ENCODE measurements at places on chromosomes 5 and 9.

DNA sequence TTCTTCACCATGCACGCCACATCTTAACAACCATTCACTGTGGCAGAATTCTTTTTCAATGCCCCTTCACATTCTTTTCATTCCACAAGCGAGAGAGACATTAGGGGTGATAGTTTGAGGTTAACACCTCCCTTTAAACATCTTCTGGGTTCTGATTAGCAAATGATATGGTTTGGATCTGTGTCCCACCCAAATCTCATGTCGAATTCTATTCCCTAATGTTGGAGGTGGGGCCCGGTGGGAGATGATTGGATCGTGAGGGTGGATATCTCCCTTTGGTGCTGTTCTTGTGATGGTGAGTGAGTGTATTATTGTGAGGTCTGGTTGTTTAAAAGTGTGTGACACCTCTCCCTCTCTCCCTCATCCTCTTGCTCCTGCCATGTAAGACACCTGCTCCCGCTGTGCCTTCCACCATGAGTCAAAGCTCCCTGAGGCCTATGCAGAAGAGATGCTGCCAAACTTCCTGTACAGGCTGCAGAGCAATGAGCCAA lies 46.1 kb upstream of the RAI14 start:
- DNase-seq = no peak

DNA sequence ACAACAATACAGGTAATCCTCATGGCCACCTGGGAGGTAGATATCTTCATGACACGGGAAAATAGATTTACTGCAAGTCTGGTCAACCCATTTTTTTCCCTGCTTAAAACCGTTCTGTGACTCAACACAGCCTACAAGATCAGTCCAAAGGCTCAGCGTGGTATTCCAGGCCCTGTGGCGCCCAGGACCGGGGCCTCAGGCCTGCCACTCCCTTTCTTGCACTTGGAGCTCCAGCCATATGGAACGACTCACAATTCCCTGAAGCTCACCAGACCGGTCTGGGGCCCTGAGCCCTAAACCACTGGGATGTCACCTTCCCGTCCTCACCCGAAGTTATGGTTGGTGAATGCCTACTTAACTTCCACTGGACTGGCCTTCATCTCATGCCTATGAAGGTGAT lies 6.5 kb upstream of the MLANA start:
- no peak for DNase-seq

- DNase-seq = no peak
Observed at GRCh38 chr9:135339378-135339973, 140.1 kb upstream of the PPP1R26 start.

DNA sequence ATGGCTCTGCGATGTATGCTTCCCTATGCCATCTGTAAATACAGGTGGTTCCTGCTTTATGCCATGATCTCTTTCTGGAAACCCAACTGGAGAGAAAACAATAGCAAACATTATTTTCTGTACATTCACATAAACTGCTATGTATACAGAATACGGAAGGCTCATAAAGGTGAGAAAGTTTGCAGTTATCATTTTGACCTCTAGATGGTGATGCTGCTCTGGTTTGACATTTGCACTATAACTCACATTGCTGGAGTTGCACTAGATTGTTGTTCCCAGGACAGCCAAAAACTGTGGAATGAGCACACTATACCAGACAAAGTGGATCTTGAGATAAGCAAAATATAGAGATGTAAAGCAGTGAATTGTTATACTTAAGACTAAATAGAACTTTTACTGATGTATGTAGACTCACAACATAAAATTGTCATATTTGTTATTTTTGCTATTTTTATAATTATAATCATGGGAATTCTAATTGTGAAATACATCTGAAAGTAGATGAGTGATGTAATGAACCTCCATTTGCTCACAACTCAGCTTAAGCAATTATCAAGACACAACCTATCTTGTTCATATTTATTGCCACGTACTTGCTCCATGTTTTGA lies 246.5 kb downstream of the PTPRD start:
- peak; percentile 6 for DNase-seq

DNA sequence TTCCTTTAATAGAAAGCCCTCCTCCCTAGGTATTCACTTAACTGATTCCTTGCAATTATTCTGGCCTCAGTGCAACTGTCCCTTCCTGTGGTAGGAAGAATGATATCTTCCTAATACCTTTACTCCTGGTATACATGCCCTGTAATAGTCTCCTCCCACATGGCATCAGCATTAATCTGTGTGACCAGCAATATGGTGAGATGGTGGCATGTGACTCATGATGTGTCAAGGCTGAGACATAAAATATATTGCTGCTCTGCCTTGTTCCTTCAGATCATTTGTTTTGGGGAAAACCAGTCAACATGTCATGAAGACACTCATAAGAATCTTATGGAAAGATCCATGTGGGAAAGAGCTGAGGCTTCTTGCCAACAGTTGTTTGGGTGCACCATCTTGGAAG lies 149.1 kb upstream of the TRPM3 start:
- no peak for DNase-seq

DNA sequence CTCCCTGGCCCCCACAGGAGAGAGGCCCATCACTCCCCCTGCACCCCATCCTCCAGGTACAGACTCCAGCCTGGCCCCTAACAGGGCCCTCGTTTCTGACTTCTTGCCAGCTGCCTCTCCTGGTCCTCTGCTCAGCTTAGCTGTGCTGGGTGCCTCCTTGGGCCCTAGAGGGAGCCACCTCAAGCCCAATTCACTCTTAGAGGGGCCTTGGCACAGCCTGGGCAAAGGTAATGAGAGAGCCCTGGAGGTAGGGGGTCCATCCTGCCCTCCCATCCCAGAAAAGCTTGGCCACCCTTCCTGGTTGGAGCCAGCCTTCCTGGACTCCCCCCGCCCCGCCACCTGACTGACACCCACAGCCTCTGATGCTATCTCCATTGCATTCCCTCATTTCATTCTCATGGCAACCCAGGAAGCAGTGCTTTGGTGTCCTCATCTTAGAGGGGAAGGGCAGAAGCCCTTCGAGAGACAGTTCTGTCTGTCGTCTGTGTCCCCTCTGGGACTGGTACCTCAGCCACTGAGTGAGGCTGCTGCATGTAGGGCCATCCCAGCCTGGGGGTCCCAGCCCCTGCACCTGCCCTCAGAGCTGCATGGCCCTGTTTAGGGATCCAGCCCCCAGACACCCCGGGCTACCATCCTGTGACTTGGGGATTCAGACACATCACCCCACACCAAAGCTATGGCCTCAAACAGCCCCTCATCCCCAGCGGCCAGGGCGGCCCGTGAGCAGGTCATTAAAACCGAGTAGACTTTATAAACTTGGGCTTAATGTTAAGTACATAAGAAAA lies 95.5 kb downstream of the BARX1 start:
- no peak for DNase-seq

- DNase-seq = no peak
Observed at GRCh38 chr9:114176624-114177291, 21.4 kb downstream of the COL27A1 start.

GRCh38 chr5:146721073-146721815 lies 157.3 kb downstream of the PPP2R2B start:
- no peak for DNase-seq

GRCh38 chr5:92641031-92641962 lies 939.7 kb downstream of the NR2F1-AS1 start:
- DNase-seq = peak; percentile 96

DNA sequence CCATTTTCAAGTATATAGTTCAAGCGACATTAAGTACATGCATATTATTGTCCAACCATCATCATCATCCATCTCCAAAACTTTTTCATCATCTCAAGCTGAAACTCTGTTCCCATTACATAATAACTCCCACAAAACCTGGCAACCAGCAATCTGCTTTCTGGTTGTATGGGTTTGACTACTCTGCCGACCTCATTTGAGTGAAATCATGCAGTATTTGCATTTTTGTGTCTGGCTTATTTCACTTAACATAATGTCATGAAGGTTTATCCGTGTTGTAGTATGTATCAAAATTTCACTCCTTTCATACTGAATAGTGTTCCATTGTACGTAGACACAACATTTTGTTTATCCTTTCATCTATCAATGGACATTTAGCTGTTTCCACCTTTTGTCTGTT lies 74.8 kb downstream of the SGCD start:
- DNase-seq = no peak

Data from SHP77 treated with DMSO at 0.1 percent for 48 hours (cell line).